ENCODE measurements at places on chromosomes 12 and 14.

DNA sequence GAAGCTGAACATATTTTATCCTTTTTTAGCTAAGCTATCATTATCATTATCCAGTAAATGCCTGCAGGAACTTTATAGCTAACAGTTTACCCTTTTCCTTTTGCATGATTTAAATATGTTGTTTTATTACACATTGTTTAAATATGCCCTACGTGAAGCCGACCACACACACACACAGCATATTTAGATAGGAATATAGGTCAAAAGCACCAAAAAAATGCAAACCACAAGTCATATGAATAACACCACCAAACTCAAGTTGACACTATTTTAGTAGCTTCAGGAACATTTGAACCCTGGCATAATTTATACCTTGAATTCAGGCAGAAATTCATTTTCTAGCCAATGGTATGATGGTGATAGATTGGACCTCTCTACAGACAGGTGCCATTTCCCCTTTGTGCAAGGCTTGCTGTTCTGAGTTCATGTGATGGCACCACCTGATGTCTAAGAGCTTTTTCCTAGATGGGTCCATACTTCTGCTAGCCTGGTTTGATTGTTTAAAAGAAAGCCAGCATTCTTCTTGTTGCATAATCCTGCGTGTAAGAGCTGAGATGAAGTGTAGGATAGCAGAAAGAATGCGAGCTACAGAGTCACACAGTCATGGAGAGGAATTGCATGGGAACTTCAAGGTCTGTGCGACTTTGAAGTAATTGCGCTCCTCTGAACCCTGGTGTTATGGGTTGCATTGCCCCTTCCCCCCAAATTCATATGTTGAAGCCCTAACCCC lies 454.8 kb upstream of the SOX5 start:
- no peak for DNase-seq

GRCh38 chr12:68393417-68393816 lies 61.3 kb upstream of the MDM1 start:
- DNase-seq: no peak

DNA sequence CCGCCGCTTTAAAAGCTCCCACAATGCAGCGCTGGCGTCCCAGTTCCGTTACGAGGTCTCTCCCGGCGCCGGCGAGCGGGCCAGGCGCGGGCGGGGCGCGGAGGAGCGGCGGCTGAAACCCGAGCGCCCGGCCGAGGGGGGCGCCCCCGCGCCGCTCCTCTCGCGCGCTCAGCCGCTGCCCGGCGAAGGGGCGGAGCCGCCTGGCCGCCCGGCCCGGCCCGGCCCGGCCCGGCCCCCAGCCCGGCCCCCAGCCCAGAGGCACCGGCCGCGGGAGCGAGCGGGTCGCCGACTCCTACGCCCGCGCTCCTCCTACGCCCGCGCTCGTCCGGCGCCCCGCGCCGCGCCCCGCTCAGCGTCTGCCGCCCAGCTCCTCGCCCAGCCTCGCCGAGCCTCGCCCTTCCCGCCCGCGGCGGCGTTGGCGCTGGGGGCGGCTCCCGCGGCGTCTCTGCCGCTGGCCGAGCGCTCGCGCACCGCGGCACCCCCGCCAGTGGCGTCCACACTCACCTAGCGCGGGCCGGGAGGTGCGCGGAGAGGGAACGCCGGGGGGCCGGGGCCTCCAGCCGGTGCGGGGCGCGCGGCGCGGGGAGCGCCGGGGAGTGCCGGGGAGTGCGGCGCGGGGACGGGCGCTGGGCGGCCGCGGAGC lies at the start of gene RASSF8:
Gene RASSF8 (plus strand): TSS at position 255 of the 643 bp plus-strand sequence. CDS start 96,662 bp downstream, outside the sequence.
- DNase-seq: peak; percentile 91

GRCh38 chr12:63238892-63239291 lies 87.9 kb upstream of the AVPR1A start:
- no peak for DNase-seq

GRCh38 chr14:89187501-89187900 lies 229.5 kb downstream of the FOXN3 start:
- DNase-seq: no peak

GRCh38 chr12:58288190-58288589 lies 346.8 kb downstream of the ATP23 start:
- no peak for DNase-seq

- DNase-seq: peak; percentile 55
Measured at GRCh38 chr14:70641548-70642302, at the start of gene TTC9. Gene TTC9 (plus strand): TSS chr14:70641916. CDS start chr14:70642130, 214 bp downstream.

- DNase-seq: no peak
Measured at GRCh38 chr12:132327336-132328171, 1.8 kb downstream of the GALNT9 start.

DNA sequence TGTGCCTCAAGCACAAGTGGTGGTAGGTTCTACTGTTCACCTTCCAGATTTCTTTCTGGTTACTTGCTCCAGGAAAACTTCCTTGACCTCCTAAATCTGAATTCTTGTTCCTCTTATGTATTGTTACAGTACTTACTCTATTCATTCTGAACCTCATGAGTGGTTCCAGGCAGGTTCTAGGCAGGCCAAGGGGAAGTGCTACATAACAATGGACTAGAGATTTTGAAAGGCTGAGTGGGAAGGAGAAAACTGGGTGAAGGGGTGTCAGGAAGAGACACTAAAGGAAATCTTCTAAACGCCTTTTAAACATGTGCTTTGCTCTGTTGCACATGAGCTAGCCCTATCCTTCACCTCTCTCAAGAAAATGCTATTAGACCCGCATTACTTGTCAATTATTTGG lies 1.6 kb downstream of the YARS2 start:
- DNase-seq: no peak

GRCh38 chr12:110349514-110350151 lies 53.9 kb downstream of the ANAPC7 start:
- no peak for DNase-seq

- DNase-seq: no peak
Measured at GRCh38 chr12:127435439-127435838, 831.5 kb upstream of the TMEM132C start.

- no peak for DNase-seq
Measured at GRCh38 chr14:93186466-93186865, 1.3 kb downstream of the LYSET start.

DNA sequence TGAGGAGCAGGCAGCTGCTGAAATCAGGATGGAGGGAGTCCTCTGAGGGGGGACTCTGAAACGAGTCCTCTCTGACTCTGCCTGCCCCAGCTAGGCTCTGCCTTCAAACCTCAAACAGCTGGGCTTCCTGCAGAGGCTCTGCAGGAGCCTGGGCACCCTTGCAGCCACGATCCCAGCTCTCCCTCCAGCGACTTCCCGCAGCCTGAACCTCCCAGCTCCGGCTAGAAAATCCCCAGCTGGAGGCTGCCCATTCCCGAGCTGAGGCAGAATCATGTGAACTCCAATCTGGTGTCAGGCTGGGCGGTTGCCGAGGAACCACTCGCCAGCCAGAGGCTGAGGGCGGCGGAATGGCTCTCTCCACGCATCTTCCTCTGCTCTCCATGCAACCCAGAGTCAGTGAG lies at the start of gene GPR68:
Gene GPR68 (minus strand): TSS at position 204 of the 401 bp plus-strand sequence. CDS start 9,654 bp downstream, outside the sequence.
- peak; percentile 66 for DNase-seq

GRCh38 chr12:93908846-93909567 lies 231.8 kb downstream of the CRADD start:
- DNase-seq: peak; percentile 59

- no peak for DNase-seq
Measured at GRCh38 chr12:25293653-25294052, 42.9 kb upstream of the KRAS start.

GRCh38 chr14:75279763-75280290 lies 1.2 kb downstream of the FOS start:
- peak; percentile 52 for DNase-seq

- no peak for DNase-seq
Measured at GRCh38 chr12:80617733-80618132, 89.7 kb upstream of the MYF6 start.

DNA sequence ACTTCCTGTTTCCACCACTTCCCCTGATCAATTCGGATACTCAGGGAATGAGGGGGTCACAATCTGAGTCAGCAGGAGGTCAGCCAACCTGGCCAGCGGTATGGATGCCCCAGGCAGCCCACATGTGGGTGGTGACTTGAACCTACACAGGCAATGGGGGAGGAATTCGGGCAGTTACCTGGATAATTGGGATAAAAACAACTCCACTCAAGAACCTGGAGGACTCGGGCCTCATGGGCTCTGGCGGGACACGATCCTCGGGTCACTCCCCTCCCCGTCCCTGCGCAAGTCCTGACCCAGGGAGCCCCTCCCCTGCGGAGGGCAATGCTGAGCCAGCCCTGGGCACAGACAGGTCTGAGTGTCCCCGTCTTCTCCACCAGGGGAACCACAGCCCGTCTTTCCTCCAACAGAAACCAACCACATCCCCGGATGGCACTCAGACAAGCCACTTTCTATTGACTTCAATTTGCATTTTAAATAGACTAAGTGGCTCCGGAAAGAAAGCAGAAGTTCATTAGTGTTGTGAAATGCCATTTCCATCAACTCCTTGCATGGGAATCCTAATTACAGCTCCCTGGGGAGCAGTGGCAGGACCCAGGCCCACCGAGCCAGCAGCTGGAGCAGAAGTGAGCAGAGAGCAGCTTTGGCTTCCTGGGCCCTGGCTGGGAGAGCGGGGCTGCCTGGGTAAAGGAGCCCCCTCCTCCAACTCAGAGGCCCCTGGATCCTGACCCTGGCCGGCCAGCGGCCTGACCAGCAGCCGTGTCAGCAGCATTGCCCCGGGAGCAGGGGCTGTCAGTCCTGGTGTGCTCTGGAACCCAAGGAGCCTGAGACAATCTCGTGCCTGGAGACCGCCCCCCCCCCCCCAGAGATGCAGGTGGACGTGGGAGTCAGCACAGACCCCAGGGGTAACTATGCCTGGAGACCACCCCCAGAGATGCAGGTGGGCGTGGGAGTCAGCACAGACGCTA lies 374.1 kb downstream of the ADGRD1 start:
- no peak for DNase-seq

GRCh38 chr12:89733579-89734201 lies 25.1 kb upstream of the ATP2B1 start:
- DNase-seq: no peak

All from left ventricle myocardium superior (tissue), 1 donor.